Non-pigmented ciliary epithelial cell (primary cell): ENCODE measurements at places on chromosomes 3 and 15.
A peak's percentile ranks its signal among the peaks of the same experiment; 100 is the strongest.

DNA sequence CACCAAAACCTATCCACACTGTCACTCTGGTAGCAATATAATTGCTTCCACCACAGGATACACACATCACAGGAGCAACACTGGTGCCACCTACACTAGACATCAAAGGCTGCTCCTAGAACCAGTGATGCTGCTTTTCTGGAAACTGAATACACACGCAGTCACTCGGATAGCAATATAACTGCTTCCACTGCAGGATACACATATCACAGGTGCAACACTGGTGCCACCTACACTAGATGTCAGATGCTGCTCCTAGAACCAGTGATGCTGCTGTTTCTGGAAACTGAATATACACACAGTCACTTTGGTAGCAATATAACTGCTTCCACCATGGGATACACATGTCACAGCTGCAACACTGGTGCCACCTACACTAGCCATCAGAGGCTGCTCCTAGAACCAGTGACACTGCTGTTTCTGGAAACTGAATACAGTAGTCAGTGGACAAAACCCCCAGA lies 6.9 kb upstream of the TNFSF10 start:
- DNase-seq: no peak

DNA sequence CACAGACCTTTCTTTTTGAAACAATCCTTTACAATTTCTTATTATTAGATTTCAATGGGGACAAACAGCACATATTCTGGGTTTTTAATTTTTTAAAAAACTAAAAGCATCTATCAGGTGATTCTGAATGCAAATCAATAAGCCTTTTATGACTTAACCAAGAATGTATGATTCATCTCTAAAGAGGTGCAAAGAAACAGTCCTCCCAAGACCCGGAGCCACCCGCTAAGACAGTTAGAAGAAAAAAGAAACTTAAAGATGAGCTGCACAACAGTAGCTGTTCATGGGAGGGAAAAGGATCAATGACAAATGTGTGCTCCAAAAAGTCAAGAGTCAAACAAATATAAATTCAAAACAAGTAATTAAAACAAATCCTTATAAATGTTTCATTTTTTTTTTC lies 319.5 kb downstream of the THSD4 start:
- no peak for DNase-seq

GRCh38 chr3:16303037-16303575 lies 38.1 kb downstream of the OXNAD1 start:
- DNase-seq: no peak

DNA sequence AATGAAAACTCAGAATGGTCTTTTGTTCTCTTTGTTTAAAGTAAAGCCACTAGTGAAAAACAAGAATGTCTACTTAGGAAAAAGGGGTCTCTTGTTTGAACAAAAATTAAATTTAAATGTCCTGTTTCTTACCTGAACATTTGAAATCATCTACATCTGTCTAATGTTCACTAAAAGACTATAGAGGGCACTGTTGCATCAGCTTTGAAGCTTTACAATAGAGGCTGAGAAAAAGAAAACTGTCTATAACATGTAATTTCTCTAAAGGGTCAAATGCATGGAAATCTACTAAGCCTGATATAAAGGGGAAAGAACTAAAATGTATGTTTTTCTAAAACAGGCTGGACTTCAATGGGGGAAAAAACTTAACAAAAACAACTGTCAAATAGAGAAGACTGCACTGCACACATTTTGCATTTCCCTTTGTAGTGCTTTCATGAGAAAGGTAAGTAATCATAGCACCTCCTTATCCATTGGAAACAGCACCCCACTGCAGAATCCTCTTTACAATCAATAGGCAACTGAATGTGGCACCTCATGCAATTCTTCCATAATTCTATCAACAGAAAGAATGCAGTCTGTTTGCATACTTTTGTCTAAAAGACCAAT lies 26.3 kb downstream of the DPH6 start:
- DNase-seq: peak; percentile 17

DNA sequence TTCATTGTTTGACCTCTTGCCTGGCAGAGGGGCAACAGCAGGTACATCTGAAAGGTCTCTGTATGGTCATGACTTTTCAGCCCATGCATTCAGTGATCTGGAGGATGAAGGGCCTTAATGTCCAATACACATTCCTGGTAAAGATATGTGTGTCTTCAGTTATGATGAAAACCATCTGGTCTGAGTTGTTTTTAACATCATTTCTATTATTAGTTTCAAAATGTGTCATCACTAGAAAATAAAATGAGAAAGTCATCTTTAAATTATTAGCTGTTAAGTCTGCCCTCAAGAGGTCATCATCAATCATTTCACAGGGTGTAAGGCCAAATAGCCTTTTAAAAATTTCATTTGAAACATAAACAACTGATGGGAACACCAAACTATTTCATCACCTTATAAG lies 92.1 kb upstream of the PLSCR4 start:
- no peak for DNase-seq

- DNase-seq: no peak
Measured at GRCh38 chr15:66912001-66912400, 153.4 kb upstream of the SMAD3 start.

DNA sequence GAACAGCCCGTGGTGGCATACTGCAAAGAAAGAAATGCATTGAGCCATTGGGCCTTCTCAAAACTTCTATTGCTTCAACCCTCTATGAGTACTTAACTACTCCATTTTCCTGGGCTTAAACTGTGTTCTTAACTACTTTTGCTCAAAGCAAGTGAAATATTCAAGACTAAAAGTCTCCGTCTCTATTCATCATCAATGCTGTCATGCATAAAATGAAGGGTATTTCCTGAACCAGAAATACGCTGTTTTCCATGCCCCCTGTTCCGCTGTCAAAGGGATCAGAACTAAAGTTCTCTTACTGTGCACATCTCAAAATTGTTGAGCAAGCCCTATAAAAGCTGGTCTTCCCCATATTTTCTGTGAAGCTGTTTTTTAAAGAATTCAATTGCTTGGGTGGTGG lies 20.3 kb downstream of the SIAH2 start:
- DNase-seq: no peak

DNA sequence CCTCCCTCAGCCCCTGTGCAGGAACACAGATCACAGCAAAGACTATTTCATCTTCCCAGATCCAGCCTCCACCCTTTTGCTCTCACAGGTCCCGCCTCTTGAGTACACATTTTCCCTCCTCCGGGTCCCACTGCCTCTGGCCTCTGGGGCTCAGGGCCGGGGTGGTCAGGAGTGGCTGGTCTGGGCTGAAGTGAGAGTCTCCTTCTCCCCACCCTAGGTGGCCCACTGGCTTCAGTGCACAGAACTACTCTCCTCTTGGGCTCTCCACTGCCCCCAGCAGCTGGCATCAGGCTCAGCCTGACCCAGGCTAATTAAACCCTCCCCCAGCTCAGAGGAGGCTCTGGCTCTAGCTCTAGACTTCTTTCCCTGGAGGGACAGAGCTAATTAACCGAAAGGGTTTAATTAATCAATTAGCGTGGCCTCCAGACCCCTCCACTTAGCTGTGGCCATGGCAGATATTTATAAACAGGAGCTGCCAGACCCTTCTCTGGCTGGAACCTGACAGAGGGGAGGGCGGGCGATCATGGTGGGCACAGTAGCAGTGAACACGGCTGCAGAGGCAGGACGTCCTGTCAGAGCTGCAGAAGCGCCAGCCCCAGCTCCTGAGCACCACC lies 15.1 kb downstream of the DUSP7 start:
- DNase-seq: no peak

GRCh38 chr3:127170814-127171213 lies 22.1 kb upstream of the PRR23E start:
- DNase-seq: peak; percentile 22

DNA sequence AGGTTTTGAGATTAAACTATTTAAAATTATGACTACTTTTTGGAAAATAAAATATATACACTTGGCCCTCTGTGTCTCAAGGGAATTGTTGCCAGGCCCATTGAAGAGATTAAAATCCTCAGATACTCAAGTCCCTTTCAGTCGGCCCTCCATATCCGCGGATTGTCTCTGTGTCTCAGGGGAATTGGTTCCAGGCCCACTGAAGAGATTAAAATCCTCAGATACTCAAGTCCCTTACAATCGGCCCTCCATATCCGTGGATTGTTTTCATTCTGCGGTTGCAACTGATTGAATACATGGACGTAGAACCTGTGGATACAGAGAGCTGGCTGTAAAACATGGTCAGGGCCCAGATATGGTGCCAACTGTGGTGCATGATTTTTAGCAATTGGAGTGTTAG lies 15.7 kb upstream of the LRCH3 start:
- no peak for DNase-seq

- DNase-seq: no peak
Measured at GRCh38 chr3:118942671-118943070, 92.0 kb downstream of the IGSF11 start.

DNA sequence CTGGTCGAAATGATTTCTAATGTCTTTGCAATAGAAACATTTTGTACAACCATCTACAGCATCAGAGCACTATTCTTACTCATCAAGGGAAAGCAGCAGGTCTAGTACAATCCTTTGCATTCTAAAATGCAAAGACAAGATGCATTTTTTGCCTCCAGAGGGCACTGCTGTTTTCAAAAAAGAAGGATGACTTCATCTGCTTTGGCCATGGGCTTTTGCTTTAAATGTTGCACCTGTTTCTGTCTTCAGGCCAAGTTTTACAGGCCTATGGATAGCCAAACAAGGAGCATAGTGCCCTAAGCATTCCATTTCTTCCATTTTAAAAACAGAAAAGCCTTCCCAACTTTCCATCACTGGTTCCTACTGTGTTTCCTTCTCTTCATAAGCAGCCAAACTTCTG lies 3.4 kb downstream of the PARP9 start:
- peak; percentile 38 for DNase-seq

- DNase-seq: no peak
Measured at GRCh38 chr15:94487635-94488034, 256.3 kb downstream of the MCTP2 start.

- no peak for DNase-seq
Measured at GRCh38 chr15:47587940-47588802, 129.1 kb upstream of the SEMA6D start.

DNA sequence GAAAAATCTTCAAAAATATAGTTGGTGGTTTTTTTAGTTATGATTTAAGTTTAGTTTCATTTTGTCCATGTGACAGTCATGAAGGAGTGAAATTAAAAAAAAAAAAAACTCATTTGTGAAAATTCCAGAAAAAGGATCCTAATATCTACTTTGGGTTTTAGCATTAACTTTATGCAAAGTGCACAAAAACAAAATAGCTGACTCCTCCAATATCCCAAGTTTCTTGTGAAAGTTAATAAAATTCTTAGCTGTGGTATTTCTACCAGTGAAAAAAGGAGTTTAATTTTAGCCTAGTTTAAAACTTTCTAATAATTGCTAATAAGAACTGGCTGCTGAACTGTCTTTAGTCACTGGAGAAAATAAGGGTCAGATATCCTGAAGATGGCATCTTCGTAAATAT lies 40.8 kb upstream of the RASA2 start:
- no peak for DNase-seq

- DNase-seq: no peak
Measured at GRCh38 chr15:85499371-85499887, 119.0 kb downstream of the AKAP13 start.

- no peak for DNase-seq
Measured at GRCh38 chr3:184143327-184143726, 8.2 kb downstream of the EIF2B5 start.
